Activated naive CD4-positive, alpha-beta T cell treated with anti-CD3 and anti-CD28 coated beads, Interleukin-2, amount 50 U/mL, for 72 hours (primary cell): ENCODE measurements at places on chromosomes 7 and 10. TPM values are rescaled to one million over a fixed set of nuclear protein-coding genes. Genes with fewer than 3 reads are reported as not detected.

GRCh38 chr7:80725181-80725611 is 86.8 kb downstream of the CD36 start:
- DNase-seq: no peak

DNA sequence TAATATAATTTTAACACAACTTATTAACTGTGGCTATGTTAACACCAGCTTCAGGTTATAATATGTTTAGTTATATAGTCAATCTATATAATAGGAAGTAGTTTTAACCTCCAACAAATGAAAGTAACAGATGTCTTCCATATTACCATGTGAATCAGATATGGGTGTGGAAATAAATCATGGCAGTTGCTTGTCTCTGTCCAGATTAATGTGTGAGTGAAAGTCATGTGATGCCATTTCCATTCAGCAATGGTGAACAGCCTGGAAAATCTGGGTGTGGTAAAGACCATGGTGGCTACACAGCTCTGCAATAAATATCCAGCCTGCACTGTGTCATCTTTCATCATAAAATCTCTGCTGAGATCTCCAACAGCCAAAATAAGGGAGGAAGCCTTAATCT is 27.8 kb downstream of the HEPACAM2 start:
- DNase-seq: no peak

Gene DPP6
- not detected for total RNA-seq

DNA sequence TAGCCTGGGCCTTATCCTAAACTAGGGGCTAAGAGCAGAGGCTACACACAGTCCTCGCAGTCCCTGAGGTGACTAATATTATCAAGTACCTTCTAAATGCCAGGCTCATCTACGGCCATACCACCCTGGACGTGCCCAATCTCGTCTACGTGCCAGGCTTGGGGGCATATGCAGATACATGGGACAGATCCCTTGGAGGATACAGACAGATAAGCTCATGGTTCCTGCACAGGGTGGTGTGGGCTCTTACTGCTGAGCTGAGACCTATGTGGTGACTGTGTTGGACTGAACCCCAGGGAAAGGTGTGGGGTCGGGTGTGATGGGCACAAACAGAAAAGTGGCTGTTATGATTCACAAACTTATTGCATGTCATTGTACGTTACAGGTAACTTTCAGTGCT is 268.4 kb upstream of the NEBL start:
- DNase-seq: no peak

Gene GPR26
- not detected for total RNA-seq

GRCh38 chr7:44887293-44887692 is 2.0 kb upstream of the PURB start:
- DNase-seq: no peak

Gene SMURF1
- total RNA-seq: 13.5 TPM

DNA sequence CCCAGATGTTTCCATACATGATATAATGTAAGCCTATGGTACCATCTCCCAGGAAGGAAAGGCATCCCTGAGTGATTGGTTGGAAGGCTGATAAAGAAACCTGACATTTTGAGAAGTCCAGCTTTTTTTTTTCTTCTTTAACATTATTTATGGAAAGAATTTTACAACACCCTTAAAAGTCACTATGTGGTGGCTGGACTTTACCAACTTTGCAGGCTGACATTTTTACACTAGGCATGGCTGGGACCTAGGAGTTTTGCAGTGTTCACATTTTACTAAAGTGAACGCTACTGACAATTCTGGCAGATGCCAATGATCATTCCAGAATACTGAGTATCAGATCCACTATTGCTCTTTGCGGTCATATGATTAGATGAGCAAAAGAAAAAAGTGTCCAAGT is 239.9 kb downstream of the GLI3 start:
- no peak for DNase-seq

DNA sequence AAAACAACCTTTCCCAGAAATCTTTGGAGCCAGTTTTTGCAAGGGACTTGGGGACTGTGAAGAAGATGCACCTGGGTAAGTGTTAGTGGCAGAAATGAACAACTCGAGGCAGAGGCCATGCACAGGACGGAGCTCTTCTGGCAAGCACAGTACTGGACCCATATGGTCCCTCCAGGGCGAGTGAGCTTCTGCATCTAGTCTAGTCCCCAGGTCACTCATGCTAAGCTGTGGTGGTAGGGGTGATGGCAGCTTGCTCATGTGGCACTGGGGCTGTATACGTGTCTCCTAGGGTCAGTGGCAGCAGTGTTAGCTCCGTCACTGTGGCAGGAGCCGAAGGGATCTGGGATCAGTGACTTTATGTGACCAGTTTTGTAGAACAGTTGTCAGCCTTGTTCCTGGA is 9.3 kb upstream of the LRRC61 start:
- no peak for DNase-seq
